ENCODE measurements at places on chromosomes 6 and 20.

- DNase-seq, result no peak
Measured at GRCh38 chr6:63546697-63547096, 25.6 kb upstream of the LOC128125822 start.

- DNase-seq, result peak; percentile 20
Measured at GRCh38 chr20:26276554-26277210, 580.0 kb upstream of the ZNF337 start.

DNA sequence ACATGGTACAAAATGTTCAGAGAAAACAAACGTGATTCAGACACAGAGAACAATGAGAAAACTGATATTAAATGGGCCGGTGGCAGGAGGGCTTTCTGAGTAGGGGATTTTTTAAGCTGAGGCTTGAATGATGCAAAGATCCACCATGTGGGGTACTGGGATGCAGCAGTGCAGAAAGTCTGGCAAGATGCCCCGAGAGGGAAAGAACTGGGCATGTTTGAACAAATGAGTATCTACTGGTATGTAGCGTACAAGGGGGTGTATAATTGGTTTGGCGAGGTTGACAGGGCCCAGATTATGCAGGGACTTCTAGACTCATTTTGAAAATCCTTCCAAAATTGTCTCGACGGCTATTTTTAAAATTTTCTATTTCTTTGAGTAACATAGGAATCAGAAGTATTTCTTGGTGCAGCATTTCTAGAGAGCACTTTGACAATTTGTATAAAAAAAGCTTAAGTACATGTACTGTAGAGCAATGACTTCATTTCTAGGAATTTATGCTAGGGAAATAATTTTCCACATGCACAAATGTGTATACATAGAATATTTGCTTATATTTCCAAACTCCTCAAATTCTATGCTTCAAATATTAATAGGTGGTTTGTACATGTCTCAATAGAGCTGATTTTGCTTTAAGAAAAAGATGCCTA, 119.6 kb upstream of the DOK5 start:
- DNase-seq, result no peak

- no peak for DNase-seq
Measured at GRCh38 chr6:158218467-158218866, 50.3 kb downstream of the GTF2H5 start.

- peak; percentile 100 for DNase-seq
Measured at GRCh38 chr6:134537146-134537555, 219.2 kb upstream of the SGK1 start.

DNA sequence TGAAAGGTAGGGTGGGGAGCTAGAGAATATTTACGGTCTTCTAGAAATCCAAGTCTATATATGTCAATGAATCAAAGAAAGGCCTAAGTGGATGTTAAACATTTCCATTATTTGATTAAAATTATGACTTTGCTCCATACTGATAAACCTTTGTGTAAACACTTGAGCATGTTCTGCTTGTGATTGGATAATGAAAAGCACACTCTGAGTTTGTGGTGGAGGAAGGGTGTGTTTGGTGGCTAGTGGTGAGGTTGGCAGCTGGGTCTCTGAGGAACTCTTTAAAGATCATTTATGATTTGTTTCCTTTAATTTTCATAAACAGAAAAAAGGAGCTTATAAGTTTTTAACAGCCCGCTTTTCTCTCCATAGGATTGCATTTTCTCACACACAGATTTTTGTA, 84.7 kb downstream of the RFPL4B start:
- no peak for DNase-seq

- no peak for DNase-seq
Measured at GRCh38 chr6:129006724-129007514, 124.0 kb downstream of the LAMA2 start.

- DNase-seq, result no peak
Measured at GRCh38 chr6:149217466-149217888, 100.0 kb upstream of the TAB2 start.

GRCh38 chr6:133165235-133165634, 75.9 kb upstream of the EYA4 start:
- DNase-seq, result no peak

DNA sequence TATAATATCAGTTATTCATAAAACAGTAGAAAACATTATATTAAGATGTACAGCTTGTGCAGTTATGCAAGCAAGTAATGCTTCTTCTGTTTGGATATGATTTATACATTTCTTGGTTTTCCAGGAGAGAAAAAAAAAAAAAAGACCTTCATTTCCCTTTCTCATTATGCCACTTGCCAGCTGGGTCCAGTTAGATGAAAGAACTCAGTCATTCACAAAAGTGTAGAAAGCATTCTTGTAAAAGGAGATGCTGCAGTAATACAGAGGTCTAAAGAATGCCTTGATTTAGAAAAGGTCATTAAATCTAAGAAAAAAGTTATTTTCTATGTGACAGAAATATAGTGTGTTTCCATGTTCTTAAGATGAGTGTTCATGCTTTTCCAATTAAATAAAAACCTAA, 7.4 kb downstream of the PDE7B start:
- DNase-seq, result no peak

DNA sequence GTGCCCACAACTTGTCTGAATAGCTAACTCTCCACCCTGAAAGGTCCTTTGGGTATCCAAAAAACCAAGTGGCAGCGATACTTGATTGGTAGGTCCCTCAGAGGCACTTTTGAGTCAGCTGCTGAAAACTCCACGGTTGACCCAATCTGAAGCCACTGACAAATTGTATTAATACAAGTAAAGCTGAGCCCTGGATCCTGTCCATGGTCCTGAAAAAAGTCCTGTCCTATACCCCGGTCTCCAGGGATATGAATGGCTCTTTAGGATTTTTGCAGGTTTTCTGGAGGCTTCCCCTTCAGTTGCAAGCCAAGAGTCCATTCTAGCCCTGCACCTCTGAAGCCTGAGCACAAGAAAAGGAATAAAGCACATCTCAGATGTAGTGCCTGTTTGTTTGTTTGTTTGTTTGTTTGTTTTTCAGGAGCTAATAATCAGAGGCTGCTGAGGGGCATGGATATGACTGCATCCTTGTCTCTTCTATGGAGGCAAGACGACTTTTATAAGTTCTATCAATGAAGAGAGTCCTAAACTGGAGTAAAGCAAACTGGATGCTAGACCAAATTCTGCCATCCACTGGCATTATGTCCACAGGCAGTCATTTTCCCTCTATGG, 1.7 kb upstream of the SLC12A5 start:
- DNase-seq, result peak; percentile 76

GRCh38 chr6:99409672-99410071, 15.4 kb downstream of the PNISR start:
- DNase-seq, result no peak

DNA sequence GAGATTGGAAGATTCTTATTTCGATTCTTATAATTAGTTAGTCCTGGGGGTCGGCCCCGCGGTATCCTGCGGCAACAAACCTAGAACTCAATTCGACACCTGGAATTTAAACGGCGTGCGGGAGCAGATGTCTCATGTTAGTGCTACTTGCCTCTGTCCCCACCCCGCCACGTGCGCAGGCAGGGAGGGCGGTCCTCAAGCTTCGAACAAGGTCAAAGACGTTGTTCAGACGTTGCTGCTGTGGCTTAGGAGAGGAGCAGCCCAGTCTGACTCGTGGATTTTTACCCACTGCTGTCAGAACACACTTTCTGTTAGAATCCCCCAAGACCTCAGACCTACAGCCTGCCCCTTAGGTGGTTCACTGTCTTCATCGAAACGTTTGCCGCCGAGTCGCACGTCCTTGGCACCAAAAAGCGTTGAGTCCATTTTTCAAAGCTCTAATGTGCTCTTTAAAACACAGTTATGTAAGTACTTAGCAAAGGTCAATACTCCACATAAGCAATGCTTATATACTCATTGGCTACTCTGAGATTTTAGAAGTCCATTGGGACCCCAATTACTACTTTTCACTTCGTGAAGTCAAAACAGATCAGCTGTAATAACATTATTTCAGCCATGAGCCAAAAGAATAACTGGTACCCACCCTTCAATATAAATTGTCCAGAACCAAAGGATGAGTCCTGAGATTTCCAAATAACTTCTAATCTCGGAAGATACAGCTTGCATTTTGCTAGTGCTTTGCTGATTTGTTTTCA, 2.7 kb upstream of the C6orf62 start:
- DNase-seq, result no peak

DNA sequence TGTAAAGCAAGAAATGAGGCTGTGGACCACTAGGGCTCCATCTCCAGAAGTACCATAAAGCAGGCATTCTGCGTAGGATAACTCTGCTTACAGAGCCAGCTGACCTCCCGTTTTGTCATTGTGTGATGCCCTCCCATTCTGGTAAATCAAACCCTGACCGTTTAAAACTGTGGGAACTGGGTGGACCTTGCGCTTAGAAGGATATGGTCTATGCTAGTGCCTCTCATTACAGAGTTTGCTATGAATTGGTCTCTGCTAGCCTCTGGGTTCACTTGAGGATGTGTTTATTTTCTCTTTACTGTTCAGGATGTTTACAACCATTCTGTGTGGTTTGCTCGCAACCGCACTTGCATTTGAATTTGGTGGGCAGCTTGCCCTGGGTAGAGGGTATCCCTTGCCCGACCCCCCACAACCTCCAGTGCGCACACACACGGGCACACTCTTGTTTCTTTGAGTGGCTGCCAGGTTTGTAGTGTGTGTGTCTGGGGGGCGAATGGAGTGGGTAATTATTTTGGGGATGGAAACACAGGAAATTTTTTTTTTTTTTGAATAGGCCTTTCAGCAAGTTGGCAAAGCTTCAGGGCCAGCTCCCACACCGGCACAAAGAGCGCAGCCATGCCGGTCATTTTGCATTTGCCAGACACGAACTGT, 198.3 kb downstream of the JARID2 start:
- DNase-seq, result no peak

DNA sequence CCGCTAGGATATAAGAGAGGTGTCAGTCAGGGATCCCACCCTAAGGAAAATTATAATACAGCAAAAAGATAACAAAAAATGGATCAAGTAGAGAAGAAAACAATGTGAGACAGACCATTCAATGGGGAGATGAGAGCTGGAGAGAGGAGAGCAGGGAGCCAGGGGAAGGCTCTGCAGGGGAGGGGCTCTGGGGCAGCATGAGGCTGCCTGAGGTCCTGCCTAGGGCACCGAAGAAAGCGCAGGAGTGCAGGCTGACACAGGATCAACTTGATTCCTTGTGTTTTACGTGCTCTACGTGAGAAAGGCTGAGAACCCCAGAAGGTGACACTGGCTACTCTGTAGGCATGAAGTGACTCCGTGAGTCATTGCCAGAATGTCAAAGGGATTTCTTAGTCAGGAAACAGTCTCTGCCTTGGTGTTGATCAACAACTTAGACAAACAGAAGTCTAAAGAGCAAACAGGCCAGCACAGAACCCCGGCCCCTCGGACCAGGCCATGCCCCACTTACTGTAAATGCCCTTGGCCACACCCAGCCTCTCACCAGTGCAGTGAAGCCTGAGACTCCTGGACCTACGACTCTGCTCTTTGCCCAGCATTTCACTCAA, 290.1 kb upstream of the PRDM1 start:
- peak; percentile 72 for DNase-seq

DNA sequence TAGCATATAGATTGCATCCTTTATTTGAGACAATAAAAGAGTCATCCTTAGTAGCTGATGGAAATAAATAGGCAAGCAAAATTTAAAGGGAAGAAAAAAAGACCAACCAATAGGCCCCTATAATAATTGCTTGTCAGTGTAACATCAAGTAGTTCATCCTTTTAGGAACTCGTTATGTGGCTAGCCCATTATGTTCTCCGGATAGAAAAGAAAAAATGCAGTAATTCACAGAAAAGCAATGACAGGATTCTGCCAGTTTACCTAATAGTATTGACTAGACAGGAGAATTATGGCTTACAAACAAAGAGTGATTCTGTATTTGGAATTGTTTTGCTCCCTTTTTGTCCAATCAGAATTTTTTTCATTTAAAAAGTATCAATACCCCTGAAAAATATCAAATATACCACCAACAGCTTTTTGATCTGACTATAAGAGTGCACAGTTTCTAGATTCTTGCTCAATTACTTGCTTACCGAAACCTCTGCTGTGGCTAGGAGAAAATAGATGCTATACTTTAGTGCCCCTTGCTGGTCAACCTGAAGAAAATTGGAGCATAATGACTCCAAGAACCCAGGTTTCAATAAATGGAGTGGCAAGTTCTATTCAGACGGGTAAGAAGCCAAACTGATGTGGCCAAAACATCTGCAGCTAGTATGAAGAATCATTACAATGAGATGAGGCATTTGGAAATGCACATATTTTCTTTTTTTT, 91.5 kb upstream of the SASH1 start:
- peak; percentile 65 for DNase-seq

DNA sequence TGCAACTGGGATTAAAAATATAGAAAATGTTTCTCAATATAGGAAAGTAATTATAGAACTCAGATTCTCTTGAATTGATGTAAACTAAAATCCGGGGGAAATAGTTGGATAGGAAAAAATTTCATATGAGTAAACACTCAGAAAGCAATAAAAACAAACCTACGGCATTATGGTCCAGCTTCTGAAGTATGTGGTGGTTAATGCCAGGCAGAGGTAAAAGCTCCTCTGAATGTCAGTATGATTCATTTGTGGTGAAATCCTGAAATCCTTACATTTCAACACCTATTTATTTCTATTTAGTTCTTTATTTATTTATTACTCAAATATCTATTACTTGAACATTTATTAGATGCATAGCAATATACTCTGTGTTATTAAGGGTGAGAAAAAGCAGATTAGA, 145.1 kb downstream of the RIMS1 start:
- peak; percentile 13 for DNase-seq

DNA sequence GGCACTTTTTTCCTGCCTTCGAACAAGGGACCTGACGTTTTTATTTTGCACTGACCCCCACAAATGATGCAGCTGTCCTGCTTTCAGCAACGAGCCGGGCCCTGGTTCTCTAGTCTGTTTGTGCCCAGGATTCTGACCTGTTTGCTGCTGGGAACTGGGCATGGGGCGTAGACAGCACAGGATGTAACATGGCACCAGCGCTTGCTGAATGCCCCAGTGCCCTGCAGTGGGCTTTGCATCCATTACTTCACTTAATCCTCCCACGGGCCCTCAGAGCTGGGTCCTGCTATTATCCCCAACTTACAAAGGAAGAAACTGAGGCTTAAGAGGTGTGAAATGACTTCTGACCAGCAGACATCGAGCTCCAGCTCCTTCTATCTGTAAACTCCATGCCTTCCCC, 80.4 kb upstream of the PMEPA1 start:
- DNase-seq, result no peak

Measured in M059J (cell line).